ENCODE measurements at places on chromosomes 5 and 9. TPM values are rescaled to one million over a fixed set of nuclear protein-coding genes. Genes with fewer than 3 reads are reported as not detected.

Gene MYMK
- total RNA-seq: not detected

GRCh38 chr5:141484310-141484640, 555 bp upstream of the PCDHGC4 start:
- DNase-seq: no peak

GRCh38 chr5:76571559-76571958, 51.6 kb downstream of the F2RL2 start:
- no peak for DNase-seq

DNA sequence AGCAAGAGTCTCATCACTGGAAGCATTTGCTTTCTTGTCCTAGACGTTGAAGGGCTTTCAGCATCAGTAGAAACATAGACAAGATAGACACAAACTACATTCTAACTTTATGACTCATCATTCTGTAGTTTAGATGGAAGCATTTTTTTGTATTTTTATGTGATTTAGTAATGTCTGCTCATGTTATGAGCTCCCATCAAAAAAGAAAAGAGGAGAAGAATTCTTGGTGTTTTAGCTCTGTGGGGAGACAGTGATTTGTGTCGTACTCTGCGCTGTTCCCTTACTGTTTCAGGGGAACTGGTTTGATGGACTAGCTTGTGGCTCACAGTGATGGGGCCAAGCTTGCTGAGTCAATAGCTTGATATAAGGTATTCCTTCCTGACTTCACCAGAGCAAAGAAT, 159.2 kb upstream of the WWC1 start:
- no peak for DNase-seq

DNA sequence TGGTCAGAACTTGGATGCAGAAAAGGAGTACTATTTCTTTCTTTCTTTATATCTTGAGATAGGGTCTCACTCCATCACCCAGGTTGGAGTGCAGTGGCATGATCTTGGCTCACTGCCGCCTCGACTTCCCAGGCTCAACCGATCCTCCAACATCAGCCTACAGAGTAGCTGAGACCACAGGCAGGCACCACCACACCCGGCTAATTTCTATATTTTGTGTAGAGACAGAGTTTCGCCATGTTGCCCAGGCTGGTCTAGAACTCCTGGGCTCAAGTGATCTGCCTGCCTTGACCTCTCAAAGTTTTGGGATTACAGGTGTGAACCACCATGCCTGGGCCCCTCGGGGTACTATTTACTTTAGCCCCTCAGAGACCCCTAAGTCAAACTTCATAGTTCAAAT, 323.4 kb downstream of the TRPM3 start:
- DNase-seq: no peak

Gene POLR3G
- 2.8 TPM for total RNA-seq

Gene SMIM33
- not detected for total RNA-seq

Gene NAA35
- 59.2 TPM for total RNA-seq

Gene FOXD4L6
- not detected for total RNA-seq

Gene PTGES2
- 122 TPM for total RNA-seq

GRCh38 chr5:112183103-112183711, 235.9 kb downstream of the EPB41L4A start:
- no peak for DNase-seq

- DNase-seq: no peak
Observed at GRCh38 chr5:138985256-138985655, 110.1 kb upstream of the LRRTM2 start.

DNA sequence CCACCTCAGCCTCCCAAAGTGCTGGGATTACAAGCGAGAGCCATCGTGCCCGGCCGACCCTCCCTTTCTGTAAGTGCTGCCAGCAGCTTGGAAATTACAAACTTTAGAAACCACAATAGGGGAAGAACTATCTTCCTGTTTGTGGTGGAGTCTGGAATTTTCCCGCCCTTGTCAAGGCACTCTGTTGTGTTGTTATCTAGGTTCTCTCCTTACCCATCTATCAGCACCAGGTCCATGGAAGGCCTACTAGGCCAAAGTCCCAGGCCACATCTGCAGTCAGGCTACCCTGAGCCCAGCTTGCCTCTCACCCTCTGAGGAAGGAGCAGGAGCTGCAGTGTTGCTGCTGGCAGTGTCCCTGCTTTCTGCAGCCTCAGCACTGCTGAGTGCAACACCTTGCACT, 214.9 kb downstream of the MCTP1 start:
- no peak for DNase-seq

- DNase-seq: no peak
Observed at GRCh38 chr9:8980496-8981013, 1181.0 kb upstream of the DMAC1 start.

Gene PPP2R2B
- total RNA-seq: not detected

- DNase-seq: no peak
Observed at GRCh38 chr9:33472881-33473615, 676 bp downstream of the NOL6 start.

Gene RANBP3L
- not detected for total RNA-seq

- DNase-seq: no peak
Observed at GRCh38 chr5:96931605-96932004, 4.3 kb upstream of the LNPEP start.

DNA sequence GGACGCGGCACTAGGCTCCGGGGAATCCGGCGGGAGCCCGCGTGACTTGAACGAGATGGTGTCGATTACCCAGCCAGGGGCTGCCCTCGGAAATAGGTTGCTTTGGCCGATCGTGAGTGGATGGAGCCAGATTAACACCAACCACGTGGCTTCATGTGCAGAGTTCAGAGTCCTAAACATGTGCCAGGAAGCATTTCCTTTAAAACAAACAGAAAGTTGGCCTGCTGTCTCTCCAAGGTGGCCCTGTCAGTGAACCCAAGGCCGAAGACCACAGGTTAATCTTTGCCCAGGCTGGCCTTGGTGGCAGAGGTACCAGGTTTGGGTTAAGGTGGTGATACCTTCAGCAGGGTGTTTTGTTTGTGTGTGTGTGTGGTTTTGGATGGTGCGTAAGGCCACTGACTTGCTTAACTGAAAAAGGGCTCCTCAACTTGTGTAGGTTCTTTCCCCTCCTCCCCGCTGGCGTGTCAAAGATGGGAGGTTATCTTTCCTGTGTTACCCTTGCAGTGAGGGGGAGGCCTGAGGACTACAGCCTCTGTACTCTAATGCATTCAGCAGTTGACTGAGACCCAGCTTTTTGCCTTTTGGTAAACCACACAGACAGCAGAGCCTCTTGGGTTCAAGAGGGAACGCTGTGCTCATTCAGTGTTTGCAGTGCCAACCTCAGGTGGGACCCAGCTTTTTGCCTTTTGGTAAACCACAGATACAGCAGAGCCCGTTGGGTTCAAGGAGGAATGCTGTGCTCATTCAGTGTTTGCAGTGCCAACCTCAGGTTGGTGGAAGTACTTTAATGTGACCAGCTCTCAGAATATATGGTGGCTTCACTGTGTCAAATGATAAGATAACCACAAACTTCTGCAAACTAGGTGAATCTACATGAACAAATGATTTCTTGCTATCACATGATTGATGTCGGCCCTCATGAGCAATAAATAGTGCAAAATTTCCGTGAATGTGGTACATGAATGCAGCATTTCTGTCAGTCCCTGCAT, 1.4 kb downstream of the IQGAP2 start:
- peak; percentile 30 for DNase-seq

GRCh38 chr9:114995681-114996221, 65.4 kb upstream of the TNFSF8 start:
- no peak for DNase-seq

GRCh38 chr9:91342575-91342974, 19.1 kb downstream of the AUH start:
- no peak for DNase-seq

Gene FOXD4L3
- not detected for total RNA-seq

Measured in G401 (cell line).